ENCODE measurements at places on chromosomes 1 and 21.

DNA sequence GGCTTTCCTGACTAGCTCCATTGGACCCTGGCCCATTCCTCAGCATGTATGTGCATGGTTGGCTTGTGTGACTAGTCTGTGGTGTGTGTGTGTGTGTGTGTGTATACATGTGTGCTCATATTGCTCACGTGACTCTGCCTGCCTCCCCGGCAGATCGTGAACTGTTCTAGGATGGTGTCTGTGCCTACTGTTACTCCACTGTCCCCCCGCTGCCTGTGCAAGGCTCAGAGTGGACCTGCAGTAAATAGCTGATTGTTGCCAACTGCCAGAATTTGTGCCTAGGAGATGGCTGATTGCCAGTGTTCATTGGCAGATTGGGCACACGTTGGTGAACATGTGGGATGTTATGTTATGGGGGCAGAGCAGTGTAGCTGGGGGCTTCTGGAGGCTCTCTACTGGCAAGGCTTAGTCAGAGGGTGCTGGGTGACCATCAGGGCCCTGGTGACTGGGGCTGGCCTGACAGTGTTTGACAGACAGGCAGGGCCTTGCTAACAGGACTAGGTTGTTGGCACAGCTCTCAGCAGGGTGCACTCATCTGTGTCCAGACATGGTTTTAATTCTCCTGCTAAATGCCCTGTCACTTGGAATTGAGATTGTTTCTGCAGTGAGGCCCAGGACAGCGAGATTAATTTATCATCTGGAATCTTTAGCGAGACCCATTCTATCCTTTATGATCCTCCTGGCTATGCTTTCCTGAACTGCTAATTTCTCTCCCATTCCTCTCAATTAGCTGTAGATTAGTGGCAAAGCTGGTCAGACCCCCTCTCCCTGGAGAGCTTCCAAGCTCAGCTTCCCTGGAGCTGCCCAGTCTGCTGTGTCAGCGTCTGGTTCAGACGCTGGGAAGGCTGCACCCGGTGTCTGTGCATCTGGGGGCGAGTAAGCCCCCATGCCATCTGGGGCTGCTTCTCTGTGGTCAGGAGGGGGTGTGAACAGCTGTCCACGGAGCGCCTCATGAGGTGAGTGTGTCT is 20.8 kb downstream of the SLC6A17 start:
- DNase-seq, result no peak

- no peak for DNase-seq
These were observed 226.2 kb downstream of the AKT3 start for GRCh38 chr1:243623841-243624240.

GRCh38 chr1:77378723-77379535 is 97.1 kb downstream of the AK5 start:
- DNase-seq, result no peak

- no peak for DNase-seq
These were observed 26.5 kb downstream of the HMGCS2 start for GRCh38 chr1:119742202-119742601.

DNA sequence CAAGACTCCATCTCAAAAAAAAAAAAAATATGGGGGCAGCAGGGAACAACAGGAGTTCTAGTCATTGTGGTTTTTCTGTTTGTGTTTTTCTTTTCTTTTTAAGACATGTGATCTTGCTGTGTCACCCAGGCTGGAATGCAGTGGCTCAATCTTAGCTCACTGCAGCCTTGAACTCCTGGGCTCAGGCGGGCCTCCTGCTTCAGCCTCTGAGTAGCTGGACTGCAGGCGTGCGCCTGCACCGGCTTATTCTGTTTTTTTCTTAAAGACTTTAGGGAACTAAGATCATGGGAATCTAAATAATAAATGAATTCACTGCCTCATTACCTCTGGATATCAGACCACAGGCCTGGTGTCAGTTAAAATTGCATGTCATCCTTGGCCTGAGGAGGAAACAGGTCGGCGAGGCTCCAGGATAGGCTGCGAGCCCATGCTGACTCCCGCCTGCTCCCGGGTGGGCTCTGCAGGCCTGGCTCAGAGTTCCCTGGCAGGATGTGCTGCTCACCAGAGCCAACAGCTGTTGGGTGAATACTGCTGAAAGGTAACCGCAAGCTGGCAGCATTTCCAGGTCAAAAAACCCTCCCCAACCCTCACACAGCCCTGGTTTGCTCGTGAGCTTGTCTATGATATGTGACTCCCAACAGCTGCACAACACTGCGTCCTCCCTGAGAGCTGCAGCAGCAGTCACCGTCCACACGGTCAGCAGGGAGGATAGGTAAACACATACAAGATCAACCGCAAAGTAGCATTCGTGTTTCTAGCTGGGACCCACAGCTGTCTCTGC is 58.1 kb downstream of the SCCPDH start:
- no peak for DNase-seq

GRCh38 chr1:207239874-207240273 is 81.6 kb upstream of the CD55 start:
- no peak for DNase-seq

- DNase-seq, result no peak
These were observed 282.0 kb downstream of the PTPRU start for GRCh38 chr1:29518183-29518835.
